Posterior cingulate gyrus (tissue), 11 donors: ENCODE measurements at places on chromosomes 12 and 14.

GRCh38 chr14:78737116-78737515 lies 566.9 kb downstream of the NRXN3 start:
- no peak for DNase-seq

DNA sequence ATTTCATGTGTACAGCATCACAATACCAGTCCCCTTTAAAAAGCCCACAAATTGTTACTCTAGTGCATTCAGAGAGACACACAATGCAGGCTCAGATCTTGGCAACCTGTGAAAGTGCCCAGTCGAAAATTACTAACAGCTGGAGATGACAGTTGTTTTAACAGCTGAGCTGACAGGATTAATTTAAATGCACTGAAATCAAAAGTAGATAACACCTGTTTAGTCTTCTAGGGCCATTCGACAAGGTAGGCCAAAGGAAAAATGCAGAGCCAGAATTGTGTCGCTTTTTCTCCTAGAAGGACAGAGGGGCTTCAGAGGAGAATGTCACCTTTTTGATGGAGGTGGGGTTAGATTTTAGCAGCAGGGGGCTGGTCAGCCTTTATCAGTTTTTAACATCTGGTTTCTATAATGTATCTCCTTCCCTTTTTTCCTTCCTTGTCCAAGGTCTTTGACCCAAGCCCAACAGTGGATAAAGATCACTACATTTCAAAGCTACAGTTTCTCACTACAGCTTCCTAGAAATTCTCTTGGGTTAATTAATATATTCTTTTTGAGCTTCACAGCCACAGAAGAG lies 139.1 kb downstream of the SOX5 start:
- no peak for DNase-seq

DNA sequence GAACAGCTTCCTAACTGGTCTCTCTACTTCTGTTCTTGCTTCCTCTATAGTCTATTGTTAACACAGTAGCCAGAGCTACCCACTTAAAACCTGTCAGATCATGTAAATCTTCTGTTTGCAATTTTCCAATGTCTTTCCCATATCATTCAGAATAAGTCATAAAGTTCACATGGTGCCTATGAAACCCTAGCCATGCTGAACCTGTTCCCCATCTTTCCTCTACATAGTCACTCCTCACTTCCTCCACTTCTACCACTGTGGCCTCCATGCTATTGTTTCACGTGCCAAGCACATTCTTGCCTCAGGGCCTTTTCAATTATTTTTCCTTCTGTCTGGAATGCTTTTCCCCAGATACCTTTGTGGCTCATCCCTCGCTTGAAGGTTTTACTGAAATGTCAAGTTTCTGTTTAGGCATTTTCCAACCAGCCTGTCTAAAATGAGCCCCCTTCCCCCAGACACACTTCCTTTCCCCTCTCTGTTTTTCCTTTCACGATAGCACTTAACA lies 132.1 kb downstream of the DYRK2 start:
- DNase-seq = no peak

GRCh38 chr12:103379670-103380069 lies 116.1 kb downstream of the C12orf42 start:
- DNase-seq = no peak

DNA sequence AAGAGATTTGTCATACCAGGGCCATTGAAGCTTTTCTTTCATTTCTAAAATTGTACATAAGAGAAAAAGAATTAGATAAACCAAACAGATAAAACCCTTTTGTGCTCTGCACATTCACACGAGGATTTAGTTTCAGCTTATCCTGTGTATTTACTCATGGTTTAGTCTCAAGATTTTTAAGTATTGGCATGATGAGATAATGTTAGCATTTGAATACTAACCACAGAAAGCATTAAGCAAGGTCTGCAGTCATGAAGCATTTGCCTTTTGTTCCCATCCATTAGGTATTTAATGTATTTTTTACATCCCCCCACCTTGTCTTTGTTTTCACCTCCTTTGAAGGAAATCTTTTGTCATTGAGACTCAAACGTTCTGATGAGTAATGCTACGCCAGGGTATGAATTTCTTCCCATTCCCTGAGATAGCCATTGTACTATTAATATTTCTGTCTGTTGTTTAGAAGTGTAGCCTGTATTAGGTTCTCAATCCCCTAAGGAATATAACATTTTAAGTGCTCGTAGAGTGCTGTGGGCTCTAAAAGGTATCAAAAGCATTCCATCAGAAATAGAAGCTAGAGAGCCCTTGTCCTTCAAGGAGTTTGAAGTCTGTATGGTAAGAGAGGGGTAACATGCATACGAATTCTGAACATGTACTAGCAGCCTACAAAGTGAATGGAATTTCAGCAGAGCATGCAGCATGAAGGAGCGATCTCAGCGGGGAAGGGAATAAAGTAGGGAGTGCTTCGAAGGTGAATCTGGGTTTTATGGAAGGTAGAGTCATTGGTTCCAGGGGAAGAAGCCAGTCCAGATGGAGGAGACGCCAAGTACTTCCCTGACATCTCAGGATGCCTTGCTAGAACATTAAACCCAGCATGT lies 22.3 kb downstream of the CRADD start:
- DNase-seq = no peak

DNA sequence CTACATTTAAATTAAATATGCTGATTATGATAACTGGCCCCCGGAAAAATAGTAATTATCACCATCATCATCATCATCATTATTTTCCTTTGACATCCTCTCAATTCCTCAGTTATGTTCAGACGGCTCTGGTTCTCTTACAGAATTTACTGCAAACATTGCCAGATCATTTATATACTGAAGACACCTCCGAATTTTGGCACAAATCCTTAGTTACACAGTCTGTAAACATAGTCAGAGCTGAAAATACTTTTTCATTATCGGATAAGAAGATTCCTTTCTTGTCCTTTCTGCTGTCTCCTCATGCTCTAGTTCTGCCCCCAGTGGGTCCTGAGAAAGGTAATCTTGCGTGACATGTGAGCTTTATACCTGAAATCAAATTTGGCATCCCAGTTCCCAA lies 40.3 kb upstream of the CCDC60 start:
- DNase-seq = no peak

DNA sequence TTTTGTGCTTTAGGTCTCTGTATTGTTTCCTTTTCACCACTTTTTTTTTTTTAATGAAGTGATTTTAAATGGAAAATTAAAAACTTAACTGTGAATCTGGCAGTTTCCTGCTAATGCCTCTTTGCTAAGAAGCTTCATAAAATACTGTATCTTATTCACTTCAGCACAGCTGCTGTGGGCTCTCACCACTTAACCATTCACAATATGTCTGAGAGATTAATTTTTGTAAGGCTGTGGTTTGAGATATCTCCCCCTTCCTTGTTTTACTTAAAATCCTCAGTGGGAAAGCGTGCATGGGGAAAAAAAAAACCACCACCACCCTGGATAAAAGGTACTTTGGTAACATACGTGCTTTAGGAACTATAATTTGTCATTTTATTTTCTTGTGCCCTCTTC lies 115.9 kb downstream of the ETV6 start:
- DNase-seq = no peak

DNA sequence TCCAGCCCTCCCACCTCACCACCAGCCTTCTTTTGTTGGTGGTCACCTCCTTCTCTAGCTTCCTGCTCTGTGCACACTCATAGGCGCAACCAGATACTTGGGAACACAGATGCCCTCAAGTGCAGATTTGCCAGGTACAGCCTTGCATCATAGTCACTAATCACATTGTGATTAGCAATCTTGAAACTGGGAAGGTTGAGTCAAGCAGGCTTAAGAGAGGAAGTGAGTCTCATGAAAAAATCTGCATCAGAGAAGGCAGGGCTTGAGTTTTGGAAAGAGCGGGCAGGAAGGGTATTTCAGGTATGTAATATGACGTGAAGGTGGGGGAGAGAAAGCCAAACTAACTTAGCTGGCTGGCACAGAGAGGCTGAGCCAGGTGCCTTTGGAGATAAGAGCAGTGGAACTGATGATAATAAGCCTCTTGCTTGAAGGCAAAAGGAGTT lies 2.7 kb upstream of the RABGGTA start:
- no peak for DNase-seq

GRCh38 chr14:78356391-78356790 lies 186.2 kb downstream of the NRXN3 start:
- peak; percentile 30 for DNase-seq

DNA sequence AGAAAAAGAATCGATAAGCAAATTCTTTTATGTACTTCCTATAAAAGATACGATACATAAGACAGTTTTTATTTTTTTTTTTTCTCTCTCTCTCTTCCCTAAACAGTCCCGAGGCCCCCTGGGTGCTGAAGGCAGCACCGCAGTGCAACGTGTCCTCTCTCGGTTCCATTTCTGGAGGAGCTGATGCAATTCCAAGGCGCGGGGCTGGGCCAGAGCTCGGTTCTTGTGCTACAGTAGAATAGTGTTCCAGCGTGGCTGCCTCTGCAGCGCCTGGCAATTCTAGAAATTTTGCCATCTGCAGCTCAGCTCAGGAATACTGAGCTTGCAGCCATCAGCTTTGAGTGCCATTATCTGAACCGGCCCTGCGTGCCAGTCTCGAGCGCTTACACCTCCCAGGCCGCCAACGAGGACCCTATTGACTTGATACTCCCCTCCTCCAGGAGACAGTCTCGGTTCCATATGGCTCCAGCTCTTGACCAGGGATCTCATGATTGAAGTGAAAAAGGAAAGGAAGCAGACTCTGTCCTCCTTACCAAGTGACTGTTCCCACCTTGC lies 630 bp downstream of the ALDH1L2 start:
- DNase-seq = peak; percentile 71

- no peak for DNase-seq
Measured at GRCh38 chr14:53683229-53683628, 273.4 kb downstream of the BMP4 start.

- peak; percentile 63 for DNase-seq
Measured at GRCh38 chr12:4562034-4562657, at the start of gene DYRK4. TSS of gene DYRK4 (plus strand) at chr12:4562208. CDS start at chr12:4562246, 38 bp downstream.

- no peak for DNase-seq
Measured at GRCh38 chr14:38103542-38104225, 104.0 kb upstream of the SSTR1 start.

DNA sequence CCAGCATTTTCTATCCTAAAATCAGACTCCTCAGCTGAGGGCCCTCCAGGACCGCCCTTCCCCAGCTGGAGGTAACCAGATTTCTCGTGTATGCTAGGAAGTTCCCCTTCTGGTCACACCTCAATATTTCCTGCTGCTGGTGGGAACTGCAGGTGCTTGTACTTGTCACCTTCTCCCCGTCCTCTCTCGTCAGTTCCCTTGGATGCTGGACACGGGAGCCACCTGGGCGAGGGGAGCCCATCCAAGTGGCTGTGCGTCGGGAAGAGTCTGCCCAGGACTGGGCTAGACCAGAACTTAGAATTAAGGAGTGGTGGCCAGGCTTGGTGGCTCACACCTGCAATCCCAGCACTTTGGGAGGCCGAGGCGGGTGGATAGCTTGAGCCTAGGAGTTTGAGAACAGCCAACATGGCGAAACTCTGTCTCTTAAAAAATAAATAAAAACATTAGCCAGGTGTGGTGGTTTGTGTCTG lies 23.2 kb upstream of the KIF26A start:
- peak; percentile 37 for DNase-seq

DNA sequence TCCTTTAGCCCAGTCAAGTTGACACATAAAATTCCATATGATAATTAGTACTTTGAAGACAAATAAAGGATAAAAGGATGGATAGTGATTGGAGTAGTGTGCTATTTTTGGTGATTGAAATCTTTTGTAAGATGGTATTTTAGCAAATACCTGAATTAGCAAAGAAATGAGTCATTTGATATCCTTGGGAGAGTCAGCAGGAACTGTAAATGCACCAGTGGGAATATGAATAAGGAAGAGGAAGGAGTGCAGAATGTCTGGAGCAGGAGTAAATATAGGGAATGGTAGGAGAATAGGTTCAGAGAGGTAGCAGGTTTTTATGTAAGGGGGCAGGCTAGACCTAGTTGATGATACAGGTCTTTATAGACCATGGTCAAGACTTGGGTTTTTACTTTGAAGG lies 75.0 kb downstream of the TRMT5 start:
- no peak for DNase-seq

GRCh38 chr12:22410486-22410885 lies 76.0 kb upstream of the ST8SIA1 start:
- DNase-seq = no peak

- DNase-seq = no peak
Measured at GRCh38 chr12:74689071-74689655, 151.5 kb downstream of the ATXN7L3B start.

DNA sequence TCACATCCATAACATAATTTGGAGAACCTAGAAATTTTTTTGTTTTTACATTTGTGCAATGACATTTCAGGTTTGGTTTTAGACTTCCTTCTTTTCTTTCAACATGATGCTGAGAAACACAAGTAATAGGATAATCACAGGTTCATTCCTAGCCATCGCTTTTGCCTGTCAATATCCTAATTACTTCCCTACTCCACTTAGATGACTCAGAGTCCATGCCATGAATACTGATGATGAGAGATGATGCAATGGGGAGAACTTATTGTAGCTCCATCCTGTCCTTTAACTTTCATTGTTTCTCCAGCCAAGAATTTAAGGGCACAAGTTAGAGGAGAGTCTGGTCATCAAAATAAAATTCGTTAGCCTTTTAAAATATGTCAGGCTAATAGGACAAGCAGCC lies 101.3 kb downstream of the PTPRO start:
- DNase-seq = no peak

- DNase-seq = no peak
Measured at GRCh38 chr14:24092110-24092504, 2.0 kb upstream of the PCK2 start.

GRCh38 chr12:58608711-58609110 lies 311.6 kb downstream of the LRIG3 start:
- DNase-seq = no peak

DNA sequence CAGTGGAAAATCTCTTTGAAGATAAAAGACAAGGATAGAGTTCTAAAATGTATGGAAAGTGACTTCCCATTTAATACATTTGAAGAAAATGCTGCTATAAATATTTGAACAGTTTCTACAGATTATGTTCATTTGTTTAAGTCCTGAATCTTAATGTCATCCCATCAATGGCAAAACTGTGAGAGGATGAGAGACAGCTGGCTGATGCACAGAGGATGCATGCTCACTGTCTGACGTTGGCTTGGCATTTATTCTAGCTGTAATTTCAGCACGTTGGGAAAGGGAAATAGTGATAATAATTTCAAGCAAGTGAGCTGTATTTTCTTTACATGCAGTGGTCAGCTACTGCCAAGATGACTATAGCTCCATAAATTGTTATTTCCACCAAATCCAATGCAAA lies 40.5 kb downstream of the PPFIA2 start:
- DNase-seq = no peak

DNA sequence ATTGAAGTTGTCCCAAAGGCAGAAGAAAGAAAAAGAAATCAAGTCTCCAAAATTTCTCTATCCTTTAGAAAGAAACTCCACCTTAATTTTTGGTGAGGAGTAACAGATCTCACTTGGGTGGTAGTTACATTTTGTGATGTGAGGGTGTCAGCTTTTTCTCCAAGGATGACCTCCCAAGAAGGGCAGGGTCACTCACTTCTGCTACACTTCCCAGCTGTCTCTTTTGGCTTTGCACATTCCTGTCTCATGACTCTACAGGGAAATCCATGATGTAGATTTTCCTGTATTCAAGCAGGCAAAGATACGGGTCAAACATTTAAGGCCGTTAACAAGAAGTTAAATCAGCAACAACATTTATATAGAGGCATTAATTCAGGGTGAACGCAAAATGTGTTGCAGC lies 1016.4 kb downstream of the NRXN3 start:
- DNase-seq = no peak

GRCh38 chr12:558580-558979 lies 98.8 kb downstream of the B4GALNT3 start:
- no peak for DNase-seq
